ENCODE measurements at places on chromosomes 16 and 17.

DNA sequence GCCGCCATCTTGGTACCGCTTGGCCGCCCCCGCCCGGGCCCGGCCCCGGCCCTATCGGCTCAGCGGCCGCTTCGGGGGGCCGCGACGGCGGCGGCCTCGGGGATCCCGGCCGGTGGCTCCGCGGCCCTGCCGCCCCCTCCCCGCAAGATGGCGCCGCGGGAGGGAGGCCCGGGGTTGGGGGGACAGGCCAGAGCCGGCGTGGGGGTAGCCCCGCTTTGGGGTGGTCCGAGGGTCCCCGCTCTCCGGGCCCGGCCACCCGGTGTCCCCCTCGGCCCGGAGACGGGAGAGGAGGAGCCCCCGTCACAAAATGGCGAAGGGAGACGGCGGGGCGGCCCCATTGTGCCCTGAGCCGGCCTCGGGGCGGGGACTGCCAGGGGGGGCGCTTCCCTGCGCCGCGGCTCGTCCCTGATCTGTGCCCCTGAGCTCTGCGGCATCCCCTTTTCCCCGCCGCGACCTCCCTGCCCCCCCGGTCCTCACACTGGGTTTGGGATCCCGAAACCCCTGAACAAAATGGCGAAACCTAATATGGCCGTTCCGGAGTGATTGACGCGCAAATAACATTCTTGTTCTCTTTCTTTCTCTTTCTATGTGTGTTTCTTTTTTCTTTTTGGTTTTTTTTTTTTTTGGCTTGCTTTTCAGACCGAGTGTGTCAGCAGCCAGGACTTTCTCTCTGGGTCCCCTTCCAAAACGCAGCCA is 986 bp downstream of the HAPSTR1 start:
- DNase-seq = no peak

DNA sequence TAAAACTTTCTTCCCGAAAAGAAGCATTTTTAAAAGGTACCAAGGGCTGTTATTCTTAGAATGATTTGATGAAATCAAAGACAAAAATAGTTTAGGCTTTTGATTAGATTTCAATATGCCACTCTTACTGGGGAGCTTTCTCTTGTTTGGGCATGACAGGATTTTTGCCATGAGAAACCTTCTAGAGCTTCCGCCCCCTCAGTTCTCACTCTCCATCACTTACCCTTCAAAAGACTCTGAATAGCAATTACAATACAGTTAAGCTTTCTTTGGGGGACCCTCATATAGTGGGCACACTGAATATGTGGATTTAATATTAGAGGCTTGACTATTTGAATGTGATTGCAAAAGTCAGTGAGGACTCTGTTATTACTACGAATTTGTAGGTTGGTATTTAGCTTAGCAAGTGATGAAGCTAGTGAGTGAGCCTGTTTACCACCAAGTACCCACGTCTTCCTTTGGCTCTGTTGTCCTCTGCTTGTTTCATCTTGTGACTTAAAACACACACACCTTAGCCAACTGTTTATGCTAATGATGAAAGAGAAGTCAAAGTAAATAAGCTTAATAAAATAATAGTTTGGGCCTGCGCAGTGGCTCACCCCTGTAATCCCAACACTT is 158.7 kb upstream of the TBX2 start:
- DNase-seq = no peak

DNA sequence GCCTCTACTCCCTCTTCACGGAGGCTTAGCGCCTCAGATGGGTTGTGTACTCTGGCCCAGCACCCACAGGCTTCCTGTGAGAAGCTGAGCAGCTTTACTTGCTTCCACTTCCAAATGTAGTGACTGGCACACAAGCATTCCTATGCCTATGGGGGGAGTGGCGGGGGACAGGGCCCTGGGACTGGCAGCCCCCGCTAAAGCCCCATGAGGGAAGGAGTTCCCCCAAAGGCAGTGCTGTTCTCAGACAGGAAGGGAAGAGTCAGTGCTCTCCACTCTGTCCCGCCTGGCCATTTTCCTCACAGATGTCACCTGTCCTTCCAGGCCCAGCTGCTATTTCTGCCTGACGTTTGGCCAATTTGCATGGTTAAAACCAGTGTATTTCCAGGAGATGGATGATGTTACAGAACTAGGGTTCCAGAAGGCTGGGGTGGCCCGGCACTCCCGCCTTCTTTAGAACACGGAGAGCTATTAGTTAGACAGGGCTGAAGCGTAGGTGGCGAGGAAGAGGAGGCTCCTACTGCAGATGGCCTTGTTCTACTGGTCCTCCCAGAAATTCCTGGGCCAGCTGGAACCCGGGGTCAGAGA is 83.9 kb upstream of the FBXO47 start:
- DNase-seq = no peak

DNA sequence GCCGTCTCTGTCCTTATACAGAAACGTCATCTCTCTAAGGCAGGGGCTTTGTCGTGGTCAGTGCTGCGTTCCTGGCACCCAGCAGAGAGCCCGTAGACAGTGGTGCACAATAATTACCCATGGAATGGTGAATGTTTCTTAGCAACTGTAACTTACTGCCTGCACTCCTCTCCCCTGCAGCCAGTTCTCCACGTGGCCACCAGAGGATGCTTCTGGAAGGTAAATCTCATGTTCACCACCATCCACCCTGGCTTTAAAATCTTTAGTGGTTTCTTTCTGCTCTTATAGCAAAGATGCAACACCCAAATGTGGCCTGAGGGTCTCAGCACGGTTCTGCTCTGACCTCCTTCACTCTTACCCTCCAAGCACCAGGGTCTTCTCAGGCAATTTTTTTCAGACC is 150.8 kb downstream of the GRIN2A start:
- DNase-seq = no peak

DNA sequence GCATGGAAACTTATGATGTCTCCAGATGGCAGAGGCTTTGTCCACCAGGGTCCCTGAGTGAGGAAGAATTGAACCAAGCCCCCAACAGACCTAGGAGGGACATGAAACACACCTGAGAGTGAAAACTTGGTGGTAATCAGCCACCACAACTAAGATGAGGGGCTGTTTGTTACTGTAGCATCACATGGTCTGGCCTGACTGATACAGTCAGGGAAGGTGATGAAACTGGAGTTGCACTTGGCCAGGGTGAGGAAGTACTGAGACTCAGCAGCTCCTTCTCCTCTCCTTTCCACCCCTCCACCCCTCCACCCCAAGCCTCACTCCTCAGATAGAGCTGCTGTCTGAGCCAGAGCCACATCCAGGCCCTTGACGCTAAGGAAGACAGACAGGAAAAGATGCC is 37.2 kb downstream of the C16orf82 start:
- no peak for DNase-seq
